ENCODE measurements at places on chromosomes 7 and 10.

- DNase-seq, result no peak
Measured at GRCh38 chr10:79407811-79408795, 37.3 kb downstream of the ZCCHC24 start.

- DNase-seq, result no peak
Measured at GRCh38 chr7:69864274-69864673, 266.0 kb downstream of the AUTS2 start.

GRCh38 chr10:14775656-14776055 is 959 bp upstream of the FAM107B start:
- DNase-seq, result no peak

DNA sequence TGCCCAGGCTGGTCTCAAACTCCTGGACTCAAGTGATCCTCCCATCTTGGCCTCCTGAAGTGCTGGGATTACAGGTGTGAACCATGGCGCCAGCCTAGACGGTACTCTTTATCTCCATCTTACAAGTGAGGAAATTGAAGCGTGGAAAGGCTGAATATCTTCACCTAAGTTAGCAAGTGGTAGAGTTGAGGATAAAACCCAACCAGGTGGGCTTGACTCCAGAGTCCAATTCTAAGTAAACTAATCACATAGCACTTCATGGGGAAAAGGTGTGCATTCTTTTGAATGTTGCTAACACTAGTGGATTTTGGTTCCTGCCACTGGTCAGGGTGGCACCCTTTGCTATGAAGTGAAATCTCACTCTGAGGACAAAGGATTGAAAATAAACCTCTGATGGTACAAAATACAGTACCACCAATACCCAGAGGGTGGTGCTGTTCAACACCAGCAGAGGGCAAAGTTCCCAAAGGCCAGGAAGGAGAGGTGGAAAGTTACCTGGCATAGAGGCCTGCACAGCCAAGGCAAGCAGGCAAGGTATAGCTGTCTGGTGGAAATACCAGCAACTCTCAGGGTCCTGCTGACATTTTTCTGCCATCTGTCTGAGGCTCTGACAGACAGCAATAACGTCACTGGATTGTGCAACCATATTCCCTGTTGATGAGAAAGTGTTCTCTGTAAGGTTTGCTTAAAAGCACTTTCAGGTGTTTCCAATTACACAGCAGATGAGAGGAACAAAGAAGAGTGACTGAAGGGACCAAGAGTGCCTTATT is 17.6 kb downstream of the ZDHHC16 start:
- no peak for DNase-seq

DNA sequence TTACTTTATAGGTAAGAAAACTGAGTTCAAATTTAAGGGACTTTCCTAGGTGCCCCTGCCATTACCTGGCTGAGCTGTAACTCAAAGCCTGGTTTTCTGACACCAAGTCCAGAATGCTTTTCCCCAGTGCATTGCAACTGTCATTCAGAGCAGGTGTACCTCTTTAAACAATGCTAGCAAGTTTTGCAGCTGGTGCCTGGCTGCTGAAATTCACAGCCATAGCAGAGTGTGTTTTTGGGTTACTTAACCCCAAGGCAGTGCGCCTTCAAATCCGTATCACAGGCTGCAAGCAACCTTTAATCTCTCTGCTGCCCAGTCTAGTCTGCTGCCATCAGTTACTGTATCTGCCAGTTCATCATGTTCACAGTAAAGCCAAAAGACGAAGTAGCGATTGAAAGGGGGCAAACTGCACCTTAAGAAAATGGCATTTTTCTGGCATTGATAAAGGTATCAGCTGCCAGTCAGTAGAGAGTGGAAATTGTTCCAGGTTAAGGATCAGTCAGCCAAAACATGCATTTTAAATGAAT is 265.4 kb downstream of the CSTF2T start:
- no peak for DNase-seq

DNA sequence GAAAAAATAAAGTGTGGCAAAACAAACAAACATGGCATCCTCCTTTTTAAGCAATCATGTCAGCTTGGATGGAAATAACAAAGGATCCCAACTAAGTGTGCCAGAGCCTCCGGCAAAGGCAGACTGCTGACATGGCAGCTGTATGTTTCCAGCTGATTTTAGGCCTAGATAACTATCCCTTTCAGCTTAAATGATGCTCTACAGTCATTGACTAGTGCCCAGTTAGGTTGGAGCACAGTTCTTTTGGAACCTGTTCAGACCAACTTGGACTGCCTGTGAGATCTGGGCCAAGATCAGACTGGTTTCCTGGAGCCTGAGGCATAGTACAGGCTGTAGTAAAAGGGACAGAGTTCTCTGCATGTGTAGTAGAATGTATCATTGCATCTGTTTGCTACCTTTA is 128.7 kb downstream of the DYNC1I1 start:
- DNase-seq, result no peak

- DNase-seq, result no peak
Measured at GRCh38 chr10:43297534-43297933, 30.7 kb upstream of the RASGEF1A start.

DNA sequence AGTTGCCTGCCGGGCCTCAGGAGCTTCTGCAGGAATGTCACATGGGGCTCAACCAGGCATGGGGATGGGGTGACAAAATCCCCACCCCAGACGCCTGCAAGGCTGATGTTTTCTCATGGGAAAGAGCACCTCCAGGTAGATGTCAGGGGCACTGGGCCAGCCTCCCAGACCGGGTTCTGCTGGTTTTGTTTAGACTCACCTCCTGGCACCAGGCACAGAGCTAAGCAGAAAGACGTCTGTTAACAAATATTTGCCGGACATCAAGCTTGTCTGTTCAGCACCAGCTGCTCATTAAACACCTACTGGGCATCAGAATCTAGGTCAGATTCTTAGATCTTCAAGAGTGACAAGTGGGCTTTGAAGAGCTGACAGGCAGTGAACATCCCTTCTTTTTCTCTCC is 34.9 kb upstream of the TCERG1L start:
- no peak for DNase-seq

- DNase-seq, result no peak
Measured at GRCh38 chr10:129968020-129968852, 4.2 kb upstream of the EBF3 start.

- no peak for DNase-seq
Measured at GRCh38 chr7:22443370-22444180, 56.4 kb downstream of the STEAP1B start.

DNA sequence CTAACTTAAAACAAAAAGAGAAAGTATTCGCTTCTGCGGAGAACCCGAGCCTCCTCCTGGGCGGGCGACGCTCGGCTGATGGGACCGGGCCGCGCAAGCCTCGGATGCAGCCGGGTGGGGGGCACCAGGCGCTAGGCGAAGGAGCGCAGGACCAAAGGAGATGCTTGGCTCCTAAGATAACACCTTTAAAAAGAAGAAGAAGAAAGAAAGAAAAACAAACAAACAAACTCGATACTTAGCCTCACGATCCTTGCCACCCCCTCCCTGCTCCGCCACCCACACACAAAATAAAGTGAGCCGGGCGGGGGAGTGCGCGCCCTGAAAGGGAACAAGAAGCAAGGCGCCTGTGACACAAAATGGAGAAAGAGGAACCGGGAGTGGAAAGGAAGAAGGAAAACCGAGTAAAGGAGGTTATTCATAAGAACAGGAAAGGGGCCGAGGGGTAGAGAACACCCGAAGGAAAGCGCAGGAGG is 34.0 kb upstream of the EBLN1 start:
- peak; percentile 44 for DNase-seq

GRCh38 chr10:129861776-129862531 is 102.1 kb downstream of the EBF3 start:
- no peak for DNase-seq

DNA sequence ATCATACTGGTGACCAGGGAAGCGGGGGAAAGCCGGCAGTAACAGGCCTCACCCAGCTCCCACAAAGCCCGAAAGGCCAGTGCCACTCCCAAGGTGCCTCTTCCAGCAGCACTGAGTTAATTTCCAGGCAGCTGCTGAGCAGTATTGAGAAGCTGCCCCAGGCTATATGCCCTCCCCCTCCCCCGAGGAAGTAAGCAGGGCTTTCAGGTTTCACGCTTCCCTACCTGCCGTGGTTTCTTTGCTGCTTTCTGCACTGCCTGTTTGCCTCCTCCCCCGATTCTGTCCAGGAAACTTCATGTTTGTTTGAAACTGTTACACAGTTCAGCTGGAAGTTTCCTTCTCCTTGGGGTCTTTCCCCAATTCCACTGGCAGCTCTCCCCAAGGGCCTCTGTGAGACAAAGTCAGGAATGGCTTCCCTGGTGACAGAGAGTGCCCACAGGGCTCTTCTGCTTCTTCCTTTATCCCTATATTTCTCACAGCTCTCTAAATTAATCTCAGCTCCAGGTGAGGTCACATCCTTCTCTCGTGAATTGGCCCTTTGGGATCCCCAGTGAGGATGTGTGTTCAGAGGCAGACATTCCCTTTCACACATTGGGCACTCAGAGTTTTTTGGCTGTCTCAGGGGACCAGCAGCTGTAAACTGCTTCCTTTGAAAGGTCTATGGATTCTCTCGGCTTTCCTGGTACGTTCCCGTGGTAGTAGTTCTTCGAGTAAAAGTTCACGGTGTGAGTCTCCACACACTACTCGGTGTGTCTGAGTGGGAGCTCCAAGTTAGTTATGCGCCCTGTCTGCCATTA is 19.4 kb downstream of the C1GALT1 start:
- peak; percentile 9 for DNase-seq

GRCh38 chr7:99352247-99352646 is 22.3 kb upstream of the ARPC1B start:
- DNase-seq, result no peak

GRCh38 chr7:158556721-158557440 is 30.7 kb downstream of the PTPRN2 start:
- DNase-seq, result no peak

GRCh38 chr10:78991187-78991586 is 77.6 kb upstream of the ZMIZ1 start:
- DNase-seq, result no peak

DNA sequence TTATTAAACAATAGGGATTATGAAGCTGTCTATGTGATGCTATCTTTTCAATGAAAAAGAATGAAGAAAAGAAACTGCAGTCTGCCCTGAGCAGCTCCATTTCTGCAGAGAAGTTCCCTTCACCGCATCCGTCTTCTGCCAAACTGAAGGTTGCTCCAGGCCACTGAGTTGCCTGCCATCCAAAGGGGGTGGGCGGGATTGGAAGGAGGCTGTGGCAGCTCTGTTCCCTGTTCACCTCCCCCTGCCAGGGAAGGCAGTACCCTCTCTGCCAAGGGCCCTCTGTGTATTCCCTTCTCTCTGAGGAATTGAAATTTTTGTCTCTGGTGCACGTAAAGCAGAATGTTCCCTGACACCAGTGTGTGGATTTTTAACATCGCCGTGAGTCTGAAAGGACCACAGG is 243.1 kb upstream of the GHITM start:
- DNase-seq, result no peak

DNA sequence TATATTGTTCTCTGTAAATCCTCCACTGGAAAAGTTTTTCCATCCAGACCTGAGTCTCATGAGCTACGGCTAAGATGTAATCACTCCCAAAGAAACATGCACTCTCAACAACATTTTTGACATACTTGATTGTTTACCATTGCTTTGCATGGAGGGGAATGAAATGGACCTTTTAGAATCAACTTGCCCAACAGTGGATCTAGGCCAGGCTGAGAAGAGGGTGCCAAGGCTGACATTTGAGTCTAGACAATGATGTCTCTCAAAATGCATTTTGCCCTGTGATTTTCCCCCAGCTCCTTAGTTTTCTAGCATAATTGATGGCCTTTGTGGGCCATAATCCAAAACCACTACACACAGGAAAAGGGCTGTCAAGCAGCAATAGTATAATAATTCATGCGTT is 297.9 kb upstream of the KLF6 start:
- DNase-seq, result no peak

DNA sequence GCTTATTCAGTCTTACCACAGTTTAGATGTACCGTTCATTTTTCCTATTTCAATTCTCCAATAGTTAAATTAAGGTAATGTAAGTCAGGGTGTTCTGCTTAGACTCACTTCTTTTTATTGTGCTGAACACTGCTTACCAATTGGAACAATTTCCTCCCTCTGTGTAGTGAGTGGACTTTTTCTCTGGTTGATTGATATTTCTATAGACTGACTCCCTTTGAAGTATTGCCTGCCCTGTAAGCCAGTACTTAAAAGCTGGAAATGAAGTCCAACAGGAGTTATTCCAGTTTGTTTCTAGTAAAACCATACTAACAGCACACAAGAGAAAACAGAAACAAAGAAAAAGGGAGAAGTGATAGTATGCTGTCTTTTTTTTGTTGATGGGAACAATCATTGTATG is 1674.9 kb downstream of the REEP3 start:
- DNase-seq, result no peak

DNA sequence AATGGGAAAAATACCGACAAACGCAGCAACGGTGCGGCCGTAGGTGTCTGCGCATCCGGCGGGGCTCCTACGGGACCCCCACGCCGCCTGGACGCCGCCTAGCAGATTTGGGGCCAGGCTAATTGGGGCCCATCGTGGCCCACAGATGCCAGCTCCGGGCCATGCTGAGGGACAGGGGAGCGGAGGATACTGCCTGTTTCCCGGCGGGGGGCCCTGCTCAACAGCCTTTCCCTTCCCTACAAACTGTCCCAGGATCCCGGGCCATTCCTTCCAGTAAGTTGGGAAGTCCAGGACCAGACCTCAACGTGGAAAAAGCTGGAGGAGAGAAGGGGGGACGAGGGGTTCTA is 21.7 kb upstream of the GPER1 start:
- DNase-seq, result no peak

DNA sequence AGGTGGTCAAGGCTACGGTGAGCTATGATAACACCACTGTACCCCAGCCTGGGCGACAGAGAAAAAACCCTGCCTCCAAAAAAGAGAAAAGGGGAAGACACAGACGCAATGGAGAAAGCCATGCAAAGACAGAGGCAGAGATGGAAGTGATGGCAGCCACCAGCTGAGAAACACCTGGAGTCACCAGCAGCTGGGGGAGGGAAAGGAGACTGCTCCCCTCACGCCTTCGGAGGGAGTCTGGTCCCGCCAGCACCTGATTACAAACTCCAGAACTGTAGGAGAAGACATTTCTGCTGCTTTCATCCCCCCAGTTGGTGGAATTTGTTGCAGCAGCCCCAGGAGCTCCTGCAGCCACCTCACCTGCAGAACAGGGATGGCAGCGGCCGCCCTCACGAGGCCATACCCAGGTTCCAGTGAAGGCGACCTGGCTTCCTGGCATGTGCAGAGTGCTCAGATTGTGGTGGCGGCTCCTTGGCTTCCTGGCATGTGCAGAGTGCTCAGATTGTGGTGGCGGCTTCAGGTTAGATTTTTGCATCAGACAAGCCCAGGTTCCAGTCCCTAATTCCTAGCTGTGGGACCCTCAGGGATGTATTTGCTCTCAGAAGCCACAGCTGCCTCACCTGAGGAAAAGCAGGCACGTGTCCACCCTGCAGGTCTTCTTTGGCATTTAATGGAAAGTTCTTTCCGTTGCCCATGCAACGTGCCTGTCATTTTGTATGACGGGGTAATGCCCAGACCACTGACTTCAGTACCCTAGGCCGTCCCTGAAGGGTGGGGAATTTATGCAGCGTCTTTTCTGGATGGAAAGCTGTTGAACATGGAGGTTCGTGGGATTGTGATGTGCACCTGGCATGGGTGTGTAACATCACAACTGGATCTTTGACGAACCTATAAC is 182.9 kb downstream of the EBF3 start:
- DNase-seq, result no peak

- no peak for DNase-seq
Measured at GRCh38 chr10:10870523-10871241, 147.0 kb upstream of the CELF2 start.

- no peak for DNase-seq
Measured at GRCh38 chr7:8387551-8388256, 45.7 kb upstream of the NXPH1 start.
